ENCODE measurements at places on chromosomes 5 and 9. TPM values are rescaled to one million over a fixed set of nuclear protein-coding genes. Genes with fewer than 3 reads are reported as not detected.

Gene WNT8A
- total RNA-seq: not detected

Gene PCDHB8
- 0.25 TPM for total RNA-seq

Gene CCDC192
- not detected for total RNA-seq

Gene PITX1
- 22.3 TPM for total RNA-seq

Gene OTP
- 0.19 TPM for total RNA-seq

Gene IL33
- 0.83 TPM for total RNA-seq

Gene JAKMIP2
- not detected for total RNA-seq
